ENCODE measurements at places on chromosomes 2 and 18. TPM values are rescaled to one million over a fixed set of nuclear protein-coding genes. Genes with fewer than 3 reads are reported as not detected.

The MC5R gene
- not detected for total RNA-seq

The LYPD6B gene
- total RNA-seq = 2.1 TPM

The SULT6B1 gene
- not detected for total RNA-seq

The SNED1 gene
- 0.64 TPM for total RNA-seq

The SERPINB8 gene
- 30.0 TPM for total RNA-seq

The NT5C1B gene
- 0.17 TPM for total RNA-seq

The SOX11 gene
- not detected for total RNA-seq

The ZAP70 gene
- 0.17 TPM for total RNA-seq

The CDK15 gene
- 6.1 TPM for total RNA-seq

The RPRM gene
- total RNA-seq = not detected

The OST4 gene
- total RNA-seq = 318 TPM

The PCGF1 gene
- 20.0 TPM for total RNA-seq

The C18orf32 gene
- total RNA-seq = 41.8 TPM

The TEKT4 gene
- 0.26 TPM for total RNA-seq

The RSAD2 gene
- total RNA-seq = under 0.01 TPM

The DPYSL5 gene
- total RNA-seq = not detected

The GALNT3 gene
- total RNA-seq = 61.1 TPM

The GPR35 gene
- 0.28 TPM for total RNA-seq

The CCDC150 gene
- total RNA-seq = 2.2 TPM

The LBX2 gene
- total RNA-seq = not detected

The SLC9A2 gene
- 0.52 TPM for total RNA-seq

The MBOAT2 gene
- total RNA-seq = 14.8 TPM

The VAMP5 gene
- 2.2 TPM for total RNA-seq

The GPATCH11 gene
- 7.2 TPM for total RNA-seq

The CCDC148 gene
- total RNA-seq = 1.3 TPM

The LYPD6 gene
- total RNA-seq = 0.33 TPM

The PMAIP1 gene
- 17.8 TPM for total RNA-seq

The WDR43 gene
- 122 TPM for total RNA-seq

The SERPINB11 gene
- total RNA-seq = not detected

The LOXHD1 gene
- total RNA-seq = not detected

The DSG4 gene
- not detected for total RNA-seq

Measured in mammary epithelial cell (primary cell).